ENCODE measurements at places on chromosomes 6 and 20. TPM values are rescaled to one million over a fixed set of nuclear protein-coding genes. Genes with fewer than 3 reads are reported as not detected.

DNA sequence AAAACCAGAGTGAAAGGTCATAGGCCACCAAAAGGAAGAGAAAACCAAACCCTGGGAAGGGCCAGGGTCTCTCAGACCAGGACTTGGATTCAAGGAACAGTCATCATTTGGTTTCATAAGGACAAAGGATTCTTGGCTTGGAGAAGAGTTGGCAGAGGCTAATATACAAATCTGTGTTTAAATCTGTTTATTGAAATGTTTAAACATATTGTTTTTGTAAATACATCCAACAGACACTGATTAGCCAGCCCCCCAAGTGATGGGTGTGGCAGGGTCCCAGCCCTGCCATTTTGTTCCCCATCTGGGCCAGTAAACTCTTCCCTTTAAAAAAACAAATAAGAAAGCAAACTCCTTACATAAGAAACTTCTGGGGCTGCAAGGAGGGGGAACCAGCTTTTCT is 6.1 kb upstream of the ZNF831 start:
- DNase-seq = no peak

RNF182 gene
- total RNA-seq = 11.6 TPM

DNA sequence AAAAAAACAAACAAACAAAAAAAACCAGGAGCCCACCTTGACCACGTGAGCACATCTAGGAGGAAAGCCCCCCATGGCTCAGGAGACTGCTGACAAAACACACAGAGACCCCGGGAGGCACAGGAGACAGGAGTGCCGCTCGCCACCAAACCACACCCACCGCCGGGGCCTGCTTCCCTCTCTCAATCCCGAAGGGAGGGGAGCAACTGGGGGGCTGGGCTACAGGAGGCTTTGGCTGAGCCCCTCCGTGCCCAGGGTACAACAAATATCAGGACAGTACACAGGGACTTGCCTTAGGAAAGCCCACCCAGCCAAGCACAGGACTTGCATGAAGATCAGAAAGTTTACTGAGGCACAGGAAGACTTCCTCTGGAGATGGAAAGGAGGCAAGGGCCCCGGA is 102.5 kb downstream of the TAF4 start:
- DNase-seq = no peak

DNA sequence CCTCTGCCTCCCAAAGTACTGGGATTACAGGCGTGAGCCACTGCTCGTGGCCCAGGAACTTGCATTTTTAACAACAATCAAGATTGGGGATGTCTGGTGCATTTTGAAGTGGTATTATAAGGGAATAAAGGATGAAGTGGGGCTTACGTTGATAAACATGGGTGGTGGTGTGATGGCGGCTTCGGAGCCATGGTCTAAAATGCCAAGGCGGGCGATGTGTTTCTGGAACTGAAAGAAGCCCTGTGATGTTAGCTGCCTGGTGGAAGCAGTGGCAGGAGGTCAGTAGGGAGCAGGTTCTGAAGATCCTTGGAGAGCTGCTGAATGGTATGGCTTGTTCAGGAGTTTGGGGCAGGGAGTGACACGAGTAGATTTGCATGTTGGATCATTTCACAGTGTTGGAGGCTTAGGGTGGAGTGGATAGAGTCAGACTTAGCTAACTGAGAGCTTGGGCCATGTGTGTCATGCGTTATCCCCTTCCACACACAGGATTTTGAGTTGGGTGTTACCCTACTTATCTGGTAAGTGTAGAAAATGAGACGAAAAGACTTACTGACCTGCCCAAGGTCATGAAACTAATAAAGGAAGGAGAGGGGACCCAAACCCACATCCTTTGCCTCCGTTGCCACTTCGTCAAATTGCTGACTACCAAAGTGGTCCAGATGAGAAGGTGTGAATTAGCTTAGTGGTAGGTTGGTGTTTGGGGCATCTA is 1.5 kb downstream of the NELFCD start:
- no peak for DNase-seq

DNA sequence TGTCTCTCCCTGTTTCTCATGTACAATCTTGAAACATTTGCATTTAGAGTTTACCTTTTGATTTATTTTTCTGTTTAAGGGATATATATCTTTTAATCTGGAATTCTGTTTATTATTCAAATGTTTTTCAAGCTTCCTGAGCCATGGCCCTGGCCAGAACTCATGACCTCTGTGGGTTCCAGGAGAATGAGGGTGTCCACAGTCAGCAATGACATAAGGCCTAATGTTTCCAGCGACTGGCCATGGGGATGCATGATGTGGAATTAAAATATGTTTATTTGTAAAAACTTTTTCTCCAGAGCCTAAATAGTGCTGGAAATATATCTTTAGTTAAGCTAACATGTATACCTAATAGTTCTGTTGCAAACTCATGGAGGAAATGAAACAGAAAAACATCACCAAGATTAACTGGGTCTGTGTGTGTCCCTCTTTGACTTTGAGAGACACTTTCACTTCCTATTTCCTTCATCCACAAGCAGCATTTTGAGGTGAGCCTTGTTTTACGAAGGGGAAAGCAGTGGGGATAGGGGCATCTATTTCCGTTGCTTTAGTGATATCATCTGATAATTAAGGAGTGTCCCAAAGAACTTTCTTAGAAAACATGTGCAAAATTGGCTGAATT is 87.6 kb downstream of the SMOC2 start:
- DNase-seq = no peak

HLA-DPB1 gene
- 21.3 TPM for total RNA-seq

- DNase-seq = no peak
Observed at GRCh38 chr20:61105395-61105794, 146.7 kb upstream of the CDH4 start.

DNA sequence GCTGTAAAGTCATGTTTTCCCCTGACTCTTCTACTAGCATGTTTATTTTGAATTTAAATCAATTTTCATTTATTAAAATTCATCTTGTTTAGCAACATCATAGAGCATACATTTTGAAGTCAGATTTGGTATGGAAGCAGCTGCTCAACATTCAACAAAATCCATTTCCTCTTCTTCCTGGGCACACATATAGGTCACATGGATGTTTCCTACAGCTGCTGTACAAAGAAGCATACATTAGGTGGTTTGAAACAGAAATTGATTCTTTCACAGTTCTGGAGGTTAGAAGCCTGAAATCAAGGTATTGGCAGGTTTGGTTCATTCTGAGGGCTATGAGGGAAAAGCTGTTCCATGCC is 495.2 kb downstream of the RFPL4B start:
- no peak for DNase-seq

PRDM13 gene
- 1.7 TPM for total RNA-seq

GRCh38 chr6:109628158-109629000 is 62.6 kb downstream of the AK9 start:
- no peak for DNase-seq

DNA sequence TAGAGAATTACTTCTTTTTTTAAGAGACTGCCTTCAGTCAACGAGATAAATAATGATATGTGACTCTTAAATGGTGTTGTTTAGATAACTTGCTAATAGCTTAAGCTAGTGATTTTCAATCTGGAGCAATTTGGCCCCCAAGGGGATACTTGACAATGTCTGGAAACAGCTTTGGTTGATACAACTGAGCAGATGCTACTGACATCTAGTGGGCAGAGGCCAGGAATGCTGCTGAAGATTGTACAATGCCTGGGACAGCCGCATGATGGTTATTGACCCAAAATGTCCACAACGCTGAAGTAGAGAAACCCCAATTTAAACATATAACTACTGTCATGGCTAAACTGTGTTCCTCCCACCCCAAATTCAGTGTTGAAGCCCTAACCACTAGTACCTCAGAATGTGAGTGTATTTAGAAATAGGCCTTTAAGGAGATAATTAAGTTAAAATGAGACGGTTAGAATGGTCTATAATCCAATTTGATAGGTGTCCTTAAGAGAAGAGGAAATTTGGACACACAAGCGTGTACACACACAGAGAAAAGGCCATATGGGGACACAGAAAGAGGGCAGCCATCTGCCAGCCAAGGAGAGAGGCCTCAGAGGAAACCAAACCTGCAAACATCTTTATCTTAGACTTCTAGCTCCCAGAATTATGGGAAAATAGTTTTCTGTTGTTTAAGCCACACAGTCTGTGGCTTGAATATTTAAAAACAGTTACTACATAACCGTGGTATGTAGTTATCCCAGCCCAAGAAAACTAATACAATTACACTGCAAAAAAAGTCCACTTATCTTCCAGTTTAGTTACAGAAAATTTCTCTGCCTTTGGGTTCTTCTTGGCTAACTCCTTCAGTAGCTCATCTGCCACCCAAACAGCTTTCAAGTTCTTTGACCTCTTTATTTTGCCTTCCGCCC is 22.2 kb downstream of the RWDD2A start:
- DNase-seq = peak; percentile 96

MRAP2 gene
- total RNA-seq = 5.4 TPM

DEFB125 gene
- not detected for total RNA-seq

CFAP61 gene
- 9.8 TPM for total RNA-seq

PTK6 gene
- 0.06 TPM for total RNA-seq

DNA sequence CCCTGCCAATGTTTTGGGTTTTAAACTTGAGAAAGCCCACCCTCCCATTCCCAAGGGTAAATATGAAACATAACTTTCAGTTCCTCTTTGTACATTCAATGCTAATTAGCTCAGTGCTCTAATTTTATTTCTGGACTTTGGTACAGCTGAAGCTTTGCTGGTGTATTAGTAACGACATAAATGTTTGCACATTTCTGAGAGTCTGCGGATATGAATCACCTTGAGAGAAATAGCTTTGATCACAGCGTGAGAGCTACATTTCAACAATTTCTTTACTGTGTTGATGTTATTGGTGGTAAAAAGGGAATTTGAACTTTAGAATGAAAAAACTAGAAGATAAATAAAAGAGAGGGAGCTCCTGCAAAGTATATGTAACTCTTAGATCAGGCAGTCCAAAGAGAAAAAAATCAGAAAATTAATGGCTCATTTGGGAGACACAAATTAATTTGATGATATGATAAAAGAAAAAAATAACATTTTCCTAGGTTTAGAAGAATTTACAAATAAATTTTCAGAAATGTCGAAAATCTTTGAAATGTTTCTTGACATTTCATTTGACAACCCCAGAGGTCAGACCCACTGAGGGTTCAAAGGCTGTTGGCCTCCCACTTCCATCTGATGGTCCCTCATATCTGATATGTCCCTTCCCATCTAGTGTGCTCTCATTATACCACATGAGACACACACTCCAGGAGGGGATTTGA is 38.5 kb upstream of the CAP2 start:
- DNase-seq = no peak

- no peak for DNase-seq
Observed at GRCh38 chr20:48919882-48920526, 1.5 kb upstream of the ARFGEF2 start.

ME1 gene
- total RNA-seq = 8.4 TPM

CPNE5 gene
- total RNA-seq = 32.5 TPM

ABRACL gene
- total RNA-seq = 11.8 TPM

- no peak for DNase-seq
Observed at GRCh38 chr20:60371384-60371783, 413.2 kb downstream of the CDH26 start.

PLCB4 gene
- total RNA-seq = 17.1 TPM

DNA sequence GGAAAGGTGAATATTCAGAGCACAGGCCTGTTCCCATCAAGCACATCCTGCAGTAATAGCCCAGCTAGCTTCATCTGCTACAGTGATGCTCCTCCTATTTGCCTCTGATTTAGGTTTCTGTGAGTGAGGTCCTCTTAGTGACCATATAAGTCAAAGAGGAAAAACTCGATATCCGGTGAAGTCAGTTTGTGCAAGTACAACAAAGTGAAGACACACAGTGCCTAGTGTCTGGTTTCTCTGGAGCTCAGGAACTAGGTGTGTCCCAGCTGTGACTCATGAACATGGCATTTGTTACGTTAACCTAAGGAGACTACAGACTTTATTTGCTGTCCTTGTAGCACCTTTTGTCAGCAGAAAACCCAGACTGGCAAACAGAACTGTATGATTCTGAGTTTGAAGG is 33.9 kb downstream of the EDN1 start:
- DNase-seq = no peak

SLC22A23 gene
- total RNA-seq = 31.5 TPM

- DNase-seq = no peak
Observed at GRCh38 chr6:11350294-11350693, 117.8 kb upstream of the NEDD9 start.

Data from spinal cord (tissue), 10 donors.